ENCODE measurements at places on chromosomes 16 and 17. TPM values are rescaled to one million over a fixed set of nuclear protein-coding genes. Genes with fewer than 3 reads are reported as not detected.

Gene STAT3
- 221 TPM for total RNA-seq

Gene SSTR5
- total RNA-seq: not detected

- no peaks in the 10 kb centered on the region for H3K27me3 ChIP-seq
- no peak overlapping the region for H3K27ac ChIP-seq
- H3K4me3 ChIP-seq: no peak overlapping the region
- no peaks in the 10 kb centered on the region for H3K4me1 ChIP-seq
- peaks cover 15% of the 10 kb centered on the region for H3K36me3 ChIP-seq
Observed at GRCh38 chr16:57253466-57253865, 8.4 kb downstream of the ARL2BP start.

DNA sequence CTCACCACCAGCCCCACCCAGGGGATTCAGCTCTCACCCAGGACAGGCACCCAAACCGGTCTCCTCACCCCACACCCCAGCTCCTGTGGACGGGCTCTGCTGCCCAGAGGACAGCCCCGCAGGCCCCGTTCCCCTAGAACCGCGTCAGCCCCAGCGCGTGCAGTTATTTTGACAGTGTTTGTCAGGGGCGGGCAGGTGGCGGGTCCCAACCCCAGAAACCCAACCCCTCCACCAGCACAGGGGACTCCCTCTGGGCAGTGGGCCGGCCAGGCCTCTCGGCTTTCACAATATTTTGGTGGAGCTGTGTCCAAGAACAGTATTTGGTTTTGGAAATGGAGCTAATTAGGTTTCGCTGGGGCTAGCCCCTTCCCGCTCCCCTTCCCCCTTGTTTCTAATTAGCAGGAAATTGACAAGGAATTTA, 44.8 kb downstream of the BAHCC1 start:
- no peak overlapping the region for H3K4me3 ChIP-seq
- H3K4me1 ChIP-seq: peaks cover 2% of the 10 kb centered on the region
- no peak overlapping the region for H3K27ac ChIP-seq
- H3K36me3 ChIP-seq: no peaks in the 10 kb centered on the region
- H3K27me3 ChIP-seq: peaks cover 21% of the 10 kb centered on the region
- no peak for DNase-seq
